ENCODE measurements at places on chromosomes 11 and 22.
A peak's percentile ranks its signal among the peaks of the same experiment; 100 is the strongest.

DNA sequence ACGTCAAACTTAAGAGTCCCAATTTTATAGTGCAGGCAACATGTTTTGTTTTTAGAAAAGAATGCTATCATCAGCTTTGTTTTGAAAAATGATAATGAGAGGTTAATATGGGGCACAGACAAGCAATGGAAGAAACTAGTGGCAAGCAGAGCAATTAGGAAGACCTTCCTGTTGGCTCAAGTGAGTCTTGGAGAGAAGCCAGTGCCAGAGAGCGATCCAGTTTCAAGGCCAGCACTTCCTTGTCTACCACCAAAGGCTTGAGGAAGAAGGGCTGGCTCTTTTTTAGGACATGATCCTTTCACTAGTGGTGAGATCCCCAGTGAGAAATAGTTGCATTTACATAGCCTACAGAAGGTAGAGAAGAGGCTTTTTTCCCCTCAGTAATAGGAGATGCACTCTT is 1340.7 kb downstream of the LRRC4C start:
- no peak for DNase-seq

GRCh38 chr11:12241971-12242672 is 131.7 kb downstream of the MICAL2 start:
- peak; percentile 46 for DNase-seq

DNA sequence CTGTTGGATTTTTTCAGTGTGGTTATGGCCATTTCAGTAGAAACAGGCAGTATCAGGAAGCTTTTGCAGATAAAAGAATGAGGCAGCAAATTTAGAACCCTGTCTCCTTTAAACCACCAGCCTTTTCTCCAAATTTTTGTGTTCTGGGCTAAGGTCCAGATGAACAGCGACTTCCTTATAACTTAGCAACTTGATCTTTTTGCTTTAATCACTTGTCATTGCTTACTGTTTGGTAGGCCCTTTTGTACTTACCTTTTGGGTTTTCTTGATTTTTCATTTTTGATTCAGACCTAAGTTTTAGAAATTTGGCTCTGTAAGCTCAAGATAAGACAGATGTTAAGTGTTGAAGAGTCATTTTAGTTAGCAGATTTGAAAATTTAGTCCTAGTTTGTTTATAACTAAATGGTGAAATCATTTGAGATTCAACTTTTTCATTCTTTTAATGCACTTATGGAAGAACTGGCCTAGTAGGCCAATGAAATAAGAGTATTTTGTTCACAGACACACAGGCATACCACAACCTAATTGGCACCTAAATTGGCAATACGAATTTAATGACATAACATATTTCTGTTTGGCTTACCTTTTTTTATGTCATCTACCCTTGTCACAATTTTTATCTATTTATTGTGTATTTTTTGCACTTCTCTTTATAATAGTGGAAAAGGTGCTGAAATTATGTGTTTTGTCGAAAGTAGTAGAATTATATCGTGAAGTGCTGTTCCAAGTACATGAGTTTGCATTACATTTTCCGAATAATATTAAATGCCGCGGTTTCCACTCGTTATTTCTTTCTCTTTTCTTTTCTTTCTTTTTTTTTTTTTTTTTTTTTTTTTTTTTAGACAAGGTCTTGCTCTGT is 2.1 kb downstream of the RTN3 start:
- no peak for DNase-seq

GRCh38 chr22:29342177-29342576 is 26.7 kb upstream of the RASL10A start:
- no peak for DNase-seq

- no peak for DNase-seq
These were observed 506.3 kb upstream of the LUZP2 start for GRCh38 chr11:23990346-23991164.

- DNase-seq: no peak
These were observed 13.9 kb upstream of the TH start for GRCh38 chr11:2185324-2186085.

DNA sequence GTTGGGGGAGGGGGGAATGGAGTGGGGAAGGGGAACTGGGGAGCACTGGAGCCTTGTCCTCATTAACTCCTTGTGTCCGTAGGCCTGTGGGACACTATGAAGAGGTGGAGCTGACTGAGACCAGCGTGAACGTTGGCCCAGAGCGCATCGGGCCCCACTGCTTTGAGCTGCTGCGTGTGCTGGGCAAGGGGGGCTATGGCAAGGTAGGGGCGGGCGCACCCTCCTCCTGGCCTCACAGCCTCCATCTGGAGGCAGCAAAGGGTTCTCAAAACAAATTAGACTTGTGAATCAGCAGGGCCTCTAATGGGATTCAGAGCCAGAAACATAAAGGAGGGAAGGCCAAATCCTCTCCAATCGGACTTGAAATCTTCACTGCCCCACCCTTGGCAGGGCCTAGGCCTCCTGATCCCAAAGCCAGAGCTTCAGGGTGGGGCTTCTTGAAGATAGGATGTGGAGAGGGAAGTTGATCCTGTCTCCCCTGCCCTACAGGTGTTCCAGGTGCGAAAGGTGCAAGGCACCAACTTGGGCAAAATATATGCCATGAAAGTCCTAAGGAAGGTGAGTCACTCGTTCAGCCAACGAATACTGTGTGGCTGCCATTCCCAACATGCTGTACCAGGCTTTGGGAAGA is 859 bp downstream of the RPS6KB2 start:
- DNase-seq: no peak

GRCh38 chr11:76677458-76677765 is 6.9 kb upstream of the LRRC32 start:
- no peak for DNase-seq

- DNase-seq: no peak
These were observed 336.8 kb upstream of the NCAM1 start for GRCh38 chr11:112624431-112624830.

DNA sequence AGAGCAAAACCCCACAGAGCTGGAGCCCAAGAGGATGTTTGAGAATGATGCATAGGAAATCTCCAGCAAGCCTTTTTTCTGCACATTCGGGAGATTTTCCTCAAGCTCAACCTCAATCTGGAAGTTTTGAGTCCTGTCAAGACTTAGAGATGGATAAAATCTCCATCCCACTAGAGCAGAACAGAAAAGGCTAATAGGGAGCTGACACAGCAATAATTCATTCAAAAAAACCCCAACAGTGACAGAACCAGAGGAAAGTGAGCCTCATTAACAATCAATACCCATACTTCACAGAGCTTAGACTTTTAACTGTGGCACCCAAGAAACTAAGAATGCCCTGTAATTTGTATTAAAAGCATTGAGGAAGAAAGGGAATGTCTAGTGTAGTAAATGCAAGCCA is 115.9 kb upstream of the BDNF start:
- no peak for DNase-seq

DNA sequence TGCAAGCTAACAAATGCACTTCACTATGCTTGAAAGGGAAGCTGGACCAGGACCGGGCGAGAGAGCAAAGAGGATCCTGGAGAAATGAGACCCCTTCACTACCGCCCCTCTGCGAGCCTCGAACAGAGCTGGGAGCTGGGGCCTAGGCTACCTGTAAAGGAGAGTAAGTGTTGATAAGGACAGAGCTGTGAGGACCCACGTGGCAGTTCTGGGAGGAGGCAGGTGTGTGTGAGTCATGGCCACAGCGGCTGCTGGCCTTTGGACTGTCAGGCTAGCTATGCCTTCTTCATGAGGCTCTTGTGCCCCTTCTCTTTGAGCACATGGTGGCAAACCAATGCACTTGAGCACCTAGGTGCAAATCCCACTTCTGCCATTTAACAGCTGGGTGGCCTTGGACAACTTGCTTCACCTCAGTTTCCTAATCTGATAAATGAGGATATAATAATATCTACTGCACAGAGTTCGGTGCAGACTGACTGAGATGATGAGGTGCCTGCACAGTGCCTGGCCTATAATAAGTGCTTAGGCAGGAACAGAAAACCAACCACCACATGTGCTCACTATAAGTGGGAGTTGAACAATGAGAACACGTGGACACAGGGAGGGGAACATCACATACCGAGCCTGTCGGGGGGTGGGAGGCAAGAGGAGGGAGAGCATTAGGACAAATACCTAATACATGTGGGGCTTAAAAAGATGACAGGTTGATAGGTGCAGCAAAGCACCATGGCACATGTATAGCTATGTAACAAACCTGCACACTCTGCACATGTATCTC is 35.3 kb upstream of the KCNJ11 start:
- DNase-seq: no peak
